Sigmoid colon (tissue), 7 donors: ENCODE measurements at places on chromosomes 6 and 20. TPM values are rescaled to one million over a fixed set of nuclear protein-coding genes. Genes with fewer than 3 reads are reported as not detected.

GRCh38 chr20:36183155-36183944 is 28.8 kb downstream of the EPB41L1 start:
- no peaks in the 10 kb centered on the region for H3K27me3 ChIP-seq
- no peaks in the 10 kb centered on the region for H3K36me3 ChIP-seq
- no peak for DNase-seq
- H3K27ac ChIP-seq: no peak overlapping the region
- no peak overlapping the region for H3K4me3 ChIP-seq

- H3K36me3 ChIP-seq: no peaks in the 10 kb centered on the region
- no peak for DNase-seq
- no peaks in the 10 kb centered on the region for H3K27me3 ChIP-seq
- H3K27ac ChIP-seq: no peak overlapping the region
- H3K4me1 ChIP-seq: no peaks in the 10 kb centered on the region
- H3K4me3 ChIP-seq: no peak overlapping the region
Measured at GRCh38 chr6:158207422-158207788, 39.3 kb downstream of the GTF2H5 start.

- no peak overlapping the region for H3K4me3 ChIP-seq
- no peaks in the 10 kb centered on the region for H3K4me1 ChIP-seq
- no peaks in the 10 kb centered on the region for H3K36me3 ChIP-seq
- no peak overlapping the region for H3K27ac ChIP-seq
Measured at GRCh38 chr6:106886081-106886843, 88.3 kb downstream of the CD24 start.

The TCF21 gene
- 18.2 TPM for total RNA-seq

The HTR1B gene
- total RNA-seq: not detected

The TMEM170B gene
- 11.0 TPM for total RNA-seq
